Temporal lobe (tissue), 4 donors: ENCODE measurements at places on chromosomes 11 and 22. TPM values are rescaled to one million over a fixed set of nuclear protein-coding genes. Genes with fewer than 3 reads are reported as not detected.

The MMP1 gene
- not detected for total RNA-seq

The OTOG gene
- total RNA-seq: under 0.01 TPM

The VPS51 gene
- 161 TPM for total RNA-seq

The POU2F3 gene
- total RNA-seq: not detected

The PRR5 gene
- total RNA-seq: 10.3 TPM

The TMEM191C gene
- 3.2 TPM for total RNA-seq

The RAPSN gene
- total RNA-seq: not detected

The TH gene
- total RNA-seq: 0.25 TPM

The NDUFA6 gene
- 32.7 TPM for total RNA-seq

The PLAAT3 gene
- 3.7 TPM for total RNA-seq

The PRPF19 gene
- total RNA-seq: 30.2 TPM

The CASP5 gene
- total RNA-seq: not detected

The PTPN5 gene
- total RNA-seq: 24.6 TPM

The PRODH gene
- total RNA-seq: 0.74 TPM

The INS gene
- total RNA-seq: not detected

The RRM1 gene
- 54.3 TPM for total RNA-seq

The RAB38 gene
- total RNA-seq: 0.74 TPM

The GSTT2B gene
- total RNA-seq: 0.74 TPM

The SAA1 gene
- not detected for total RNA-seq

The KCTD21 gene
- total RNA-seq: 7.4 TPM

The OR4S1 gene
- total RNA-seq: not detected

The TMEM86A gene
- 4.2 TPM for total RNA-seq

The POU2AF3 gene
- 0.49 TPM for total RNA-seq

The KCNJ5 gene
- total RNA-seq: 0.49 TPM

The DBX1 gene
- not detected for total RNA-seq

The KCNJ1 gene
- not detected for total RNA-seq

The P2RX6 gene
- 0.49 TPM for total RNA-seq

The C11orf52 gene
- total RNA-seq: not detected

The DGCR6 gene
- total RNA-seq: 6.4 TPM

The EHF gene
- total RNA-seq: 0.25 TPM

The MCHR1 gene
- total RNA-seq: 1.2 TPM

The OR5P2 gene
- not detected for total RNA-seq

The OR52N4 gene
- total RNA-seq: 0.25 TPM

The SLC25A17 gene
- total RNA-seq: 24.8 TPM

The MYRF gene
- 1.2 TPM for total RNA-seq

The SLC5A12 gene
- total RNA-seq: 0.25 TPM

The ZNRD2 gene
- 20.7 TPM for total RNA-seq

The HNRNPUL2 gene
- total RNA-seq: 27.5 TPM

The EFCAB6 gene
- total RNA-seq: 7.6 TPM

The CCDC86 gene
- 3.9 TPM for total RNA-seq

The KRTAP5-2 gene
- not detected for total RNA-seq

The TRIM51 gene
- total RNA-seq: not detected

The TYMP gene
- 1.5 TPM for total RNA-seq

The TRIM6 gene
- 0.25 TPM for total RNA-seq

The RANGAP1 gene
- 31.2 TPM for total RNA-seq

The FREY1 gene
- total RNA-seq: 0.25 TPM

The LGALS12 gene
- not detected for total RNA-seq

The HORMAD2 gene
- 0.25 TPM for total RNA-seq

The PLAAT2 gene
- total RNA-seq: 0.25 TPM

The PIH1D2 gene
- total RNA-seq: 1.5 TPM

The PRG2 gene
- total RNA-seq: not detected

The SOX10 gene
- 5.2 TPM for total RNA-seq

The FOLR1 gene
- 0.25 TPM for total RNA-seq

The GRIA4 gene
- total RNA-seq: 56.5 TPM

The HMOX1 gene
- 1.7 TPM for total RNA-seq

The BRSK2 gene
- 31.7 TPM for total RNA-seq

The NCR3LG1 gene
- 11.8 TPM for total RNA-seq

The TMEM41B gene
- 37.4 TPM for total RNA-seq
